ENCODE measurements at places on chromosomes 7 and 10.

DNA sequence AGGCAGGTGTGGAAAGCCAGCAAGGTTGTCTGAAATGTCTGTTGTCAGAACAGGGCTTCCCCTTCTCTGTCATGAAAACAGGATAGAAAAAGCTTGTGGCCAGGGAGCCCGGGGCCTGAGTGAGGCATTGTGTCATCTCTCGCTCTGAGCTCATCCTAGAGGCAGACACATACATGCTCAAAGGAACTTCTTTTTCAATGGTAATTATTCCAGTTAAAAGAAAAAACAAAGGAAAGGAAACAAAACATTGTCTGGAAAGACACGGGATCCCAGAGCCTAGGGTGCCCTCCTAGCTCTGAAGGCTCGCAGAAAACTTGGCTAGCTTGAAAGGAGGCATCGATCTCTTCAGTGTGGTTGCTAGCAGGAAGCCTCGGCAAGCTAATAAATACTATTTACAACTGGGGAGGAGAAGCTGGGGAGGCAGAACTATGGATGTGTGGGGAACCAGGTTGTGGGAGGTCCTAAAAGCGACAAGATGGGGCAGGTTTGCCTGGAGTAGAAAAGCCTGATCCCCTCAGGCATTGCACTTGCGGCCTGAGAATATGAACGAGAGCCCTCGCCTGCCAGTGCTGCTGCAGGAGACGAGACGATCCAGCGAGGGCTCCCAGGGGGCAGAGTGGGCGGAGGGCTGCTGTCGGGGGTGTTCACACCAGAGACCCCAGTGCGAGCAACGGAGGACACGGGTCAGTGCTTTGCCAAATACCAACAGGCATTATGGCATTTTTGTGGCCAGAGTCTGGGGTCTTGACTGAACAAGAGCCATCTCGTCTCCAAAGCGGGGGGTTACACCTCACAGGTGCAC, 32.8 kb upstream of the DGKI start:
- no peak for DNase-seq

GRCh38 chr7:128833946-128834325, 3.7 kb downstream of the FLNC start:
- no peak for DNase-seq

DNA sequence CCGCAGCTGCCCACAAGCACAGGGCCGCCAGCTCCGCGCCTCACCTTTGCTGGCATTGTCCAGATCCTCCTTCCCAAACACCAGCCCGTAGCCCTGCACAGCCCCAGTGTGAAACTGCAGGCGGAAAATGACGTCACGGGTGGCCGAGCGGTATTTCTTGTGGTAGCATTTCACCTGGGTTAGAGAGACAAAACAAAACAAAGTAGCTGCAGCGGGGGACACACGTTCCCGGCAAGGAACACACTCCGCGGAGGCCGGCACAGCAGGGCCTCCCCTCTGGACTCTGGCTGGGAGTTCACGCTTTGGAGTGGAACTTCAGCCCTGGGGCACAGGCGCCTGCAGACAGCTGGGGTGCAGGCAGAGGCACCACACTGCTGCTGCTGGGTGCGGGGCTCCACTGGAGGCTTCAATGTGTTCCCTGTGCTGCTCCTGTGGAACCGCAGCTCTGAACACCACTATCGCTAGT, 181.1 kb downstream of the TNS3 start:
- DNase-seq: no peak

GRCh38 chr7:70056363-70056762, 458.1 kb downstream of the AUTS2 start:
- DNase-seq: no peak

GRCh38 chr7:78734626-78735025, 718.8 kb downstream of the MAGI2 start:
- no peak for DNase-seq

DNA sequence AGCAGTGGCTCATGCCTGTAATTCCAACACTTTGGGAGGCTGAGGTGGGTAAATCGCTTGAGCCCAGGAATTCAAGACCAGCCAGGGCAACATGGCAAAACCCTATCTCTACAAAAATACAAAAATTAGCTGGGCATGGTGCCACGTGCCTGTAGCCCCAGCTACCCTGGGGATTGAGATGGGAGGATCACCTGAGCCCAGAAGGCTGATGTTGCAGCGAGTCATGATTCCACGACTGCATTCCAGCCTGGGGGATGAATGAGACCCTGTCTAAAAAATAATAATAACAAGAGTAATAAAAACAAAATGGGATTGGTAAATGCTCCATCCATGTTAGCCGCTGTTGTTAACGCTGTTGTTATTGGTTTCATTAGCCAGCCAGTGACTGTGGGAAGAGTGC, 1.3 kb upstream of the HKDC1 start:
- DNase-seq: no peak

- DNase-seq: no peak
Measured at GRCh38 chr10:132965411-132966057, 23.2 kb upstream of the CFAP46 start.

DNA sequence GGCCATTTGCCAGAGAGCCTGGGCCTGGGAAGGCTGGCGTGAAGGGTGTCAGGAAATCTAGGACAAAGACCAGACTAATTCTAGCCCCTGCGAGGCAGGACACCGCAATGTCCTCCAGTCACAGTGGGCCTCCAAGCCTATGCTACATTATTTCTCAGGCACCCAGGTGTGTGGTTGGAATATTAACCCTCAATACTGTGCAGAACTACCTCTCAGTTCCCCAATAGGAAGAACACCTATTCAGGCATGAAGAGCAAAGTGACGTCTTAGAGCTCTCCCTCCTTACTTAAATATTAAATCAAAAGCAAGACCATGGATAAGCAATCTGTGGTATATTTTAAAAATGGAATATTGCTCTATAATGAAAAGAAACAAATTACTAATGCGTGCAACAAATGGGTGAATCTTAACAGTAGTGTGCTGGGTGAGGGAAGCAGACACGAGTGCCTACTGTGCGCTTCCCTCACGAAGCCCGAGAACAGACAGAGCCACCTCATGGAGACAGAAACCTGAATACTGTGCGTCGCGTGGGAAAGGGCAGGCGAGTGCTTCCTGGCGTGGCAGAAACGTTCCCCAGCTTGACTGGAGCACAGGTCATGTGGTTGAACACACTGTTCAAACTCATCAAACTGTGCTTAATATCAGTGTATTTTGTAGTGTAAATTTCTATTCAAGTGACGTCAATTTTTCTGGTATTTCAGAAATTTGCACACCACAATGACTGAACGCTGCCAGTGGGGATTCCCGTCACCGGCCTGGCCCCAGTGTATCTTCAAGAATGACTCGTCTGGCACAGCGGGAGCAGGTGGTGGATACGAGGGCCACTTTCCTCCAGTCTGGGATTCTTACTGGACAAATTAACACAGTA, 15.5 kb upstream of the PTPRN2 start:
- no peak for DNase-seq

- DNase-seq: no peak
Measured at GRCh38 chr10:59627366-59628018, 82.2 kb downstream of the SLC16A9 start.

DNA sequence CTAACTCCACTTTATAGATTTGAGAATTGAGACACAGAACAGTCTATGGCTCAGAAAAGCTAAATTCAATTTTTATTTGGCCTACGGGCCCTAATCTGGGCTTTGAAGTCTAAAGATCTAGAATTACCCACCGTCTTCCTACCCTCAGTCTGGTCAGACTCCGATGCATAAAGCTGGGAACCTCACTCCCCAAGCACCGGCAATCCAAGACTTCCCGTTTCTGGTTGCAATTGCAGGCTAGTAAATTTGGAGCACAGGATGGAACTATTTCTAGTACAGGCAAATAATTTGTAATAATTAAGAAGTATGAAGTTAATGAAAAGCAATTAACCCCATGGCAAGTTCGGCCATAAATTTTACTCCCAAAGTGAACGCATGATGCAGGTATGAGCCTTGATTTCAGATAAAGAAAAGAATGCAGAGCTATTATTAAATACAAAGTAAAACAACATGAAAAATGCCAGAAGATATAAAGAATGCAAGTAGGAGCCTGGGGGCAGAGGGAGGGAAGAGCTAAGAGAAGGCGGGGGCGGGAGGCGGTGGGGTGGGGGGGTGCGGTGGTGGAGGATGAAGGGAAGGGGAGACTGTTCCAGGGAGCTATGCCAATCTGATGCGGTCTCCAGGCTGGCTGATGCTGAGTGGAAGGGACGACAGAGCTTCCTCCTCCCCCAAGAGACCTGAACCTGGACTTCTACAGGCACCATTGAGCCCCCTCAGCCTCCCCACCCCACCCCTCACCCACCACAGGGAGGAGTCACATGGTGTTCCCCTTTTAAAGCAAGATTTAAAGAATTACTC, 45.1 kb downstream of the BPGM start:
- DNase-seq: no peak

DNA sequence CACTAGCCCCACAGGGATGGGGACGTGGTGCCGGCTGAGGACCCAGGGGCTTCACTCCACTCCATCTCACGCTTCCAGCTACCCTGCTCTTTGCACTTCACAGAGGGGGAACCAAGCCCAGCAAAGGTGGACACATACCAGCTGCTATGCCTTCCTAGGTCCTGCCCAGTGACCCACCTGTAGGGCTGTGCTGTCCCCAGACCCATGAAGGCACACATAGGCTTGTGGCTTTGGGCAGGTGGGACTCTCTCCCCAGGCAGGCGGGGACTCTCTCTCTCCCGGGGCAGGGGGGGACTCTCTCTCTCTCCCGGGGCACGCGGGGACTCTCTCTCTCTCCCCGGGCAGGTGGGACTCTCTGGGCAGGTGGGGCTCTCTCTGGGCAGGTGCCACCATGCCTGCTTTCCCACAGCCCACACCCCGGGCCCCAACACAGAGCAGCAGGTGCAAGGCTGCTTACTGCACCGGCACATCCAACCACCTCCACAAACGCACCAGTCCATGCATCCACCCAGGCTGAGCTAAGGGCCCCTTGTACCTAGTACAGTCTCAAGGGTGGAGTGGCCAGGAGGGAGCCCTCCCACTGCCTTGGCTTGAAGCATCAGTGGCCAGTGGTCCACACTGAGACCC, 13.8 kb upstream of the GPR146 start:
- DNase-seq: no peak

- DNase-seq: no peak
Measured at GRCh38 chr10:71135236-71135635, 77.1 kb upstream of the UNC5B start.

DNA sequence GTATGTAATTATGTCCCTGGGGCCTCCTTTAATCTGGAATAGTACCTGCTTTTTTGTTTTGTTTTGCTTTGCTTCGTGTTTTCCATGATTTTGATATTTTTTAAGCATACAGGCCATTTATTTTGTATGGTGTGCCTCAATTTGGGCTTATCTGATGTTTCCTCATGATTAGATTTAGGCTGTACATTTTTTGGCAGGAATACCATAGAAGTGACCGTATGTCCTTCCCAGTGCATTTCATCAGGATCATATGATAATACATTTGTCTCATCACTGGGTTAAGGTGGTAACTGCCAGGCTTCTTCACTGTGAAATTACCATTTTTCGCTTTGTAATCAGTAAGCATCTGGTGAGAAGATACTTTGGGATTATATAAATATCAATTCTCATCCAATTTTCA, 117.8 kb upstream of the SAMD8 start:
- no peak for DNase-seq

DNA sequence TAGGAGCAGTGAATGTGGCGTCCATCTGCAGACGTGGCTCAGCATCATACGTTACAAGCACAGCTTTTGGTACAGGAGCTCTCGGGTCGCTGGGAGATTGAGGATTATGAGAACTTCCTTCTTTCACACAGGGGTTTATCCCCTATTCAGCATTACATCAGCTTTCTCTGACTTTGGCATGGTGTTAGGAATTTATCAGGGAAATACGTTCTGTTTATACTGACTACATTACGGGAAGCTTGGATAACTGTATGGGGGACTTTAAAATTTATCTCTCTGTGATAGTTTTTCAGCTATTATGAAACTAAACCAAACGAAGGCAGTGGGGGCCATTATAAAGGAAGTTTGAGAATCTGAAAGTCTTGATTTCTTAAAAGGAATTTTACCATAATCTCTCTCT, 110.1 kb upstream of the INSYN2A start:
- DNase-seq: no peak

DNA sequence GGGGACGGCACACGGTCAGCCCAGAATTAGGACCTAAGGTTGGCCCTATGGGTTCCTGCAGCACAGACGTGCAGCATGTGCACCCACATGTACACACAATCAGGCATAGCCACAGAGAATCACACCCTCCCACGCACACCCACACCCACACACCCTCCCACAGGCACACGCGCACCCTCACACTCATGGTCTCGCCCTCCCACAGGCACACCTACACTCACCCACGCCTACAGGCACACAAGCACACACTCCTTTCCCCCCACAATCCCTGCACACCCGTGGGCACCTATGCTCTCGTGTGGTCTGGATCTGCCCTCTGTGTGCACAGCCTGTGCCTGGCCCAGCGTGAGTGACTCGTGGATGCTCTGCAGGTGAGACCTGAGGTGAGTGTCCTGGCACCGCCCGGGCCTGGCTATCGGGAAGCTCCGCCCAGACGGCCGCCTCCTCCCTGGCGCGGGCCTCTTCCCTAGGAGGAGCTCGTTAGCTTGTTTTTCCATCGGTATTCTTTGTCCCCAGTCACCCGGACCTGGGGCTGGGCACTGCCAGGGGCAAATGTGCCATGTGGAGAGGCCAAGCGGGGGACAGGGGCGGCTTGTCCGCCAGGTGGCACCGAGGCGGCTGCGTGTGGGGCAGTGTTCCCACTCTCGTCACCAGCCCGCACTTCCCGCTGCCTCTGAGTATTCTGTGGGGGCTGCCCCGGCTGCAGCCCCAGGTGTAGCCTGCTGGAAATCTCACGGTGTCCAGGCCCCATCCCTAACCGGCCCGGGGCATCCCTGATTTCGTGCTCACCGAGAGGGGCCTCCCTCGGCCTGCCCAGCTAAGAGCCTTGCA, 110.2 kb upstream of the FAM20C start:
- no peak for DNase-seq

- no peak for DNase-seq
Measured at GRCh38 chr7:13541326-13541725, 448.1 kb downstream of the ETV1 start.

DNA sequence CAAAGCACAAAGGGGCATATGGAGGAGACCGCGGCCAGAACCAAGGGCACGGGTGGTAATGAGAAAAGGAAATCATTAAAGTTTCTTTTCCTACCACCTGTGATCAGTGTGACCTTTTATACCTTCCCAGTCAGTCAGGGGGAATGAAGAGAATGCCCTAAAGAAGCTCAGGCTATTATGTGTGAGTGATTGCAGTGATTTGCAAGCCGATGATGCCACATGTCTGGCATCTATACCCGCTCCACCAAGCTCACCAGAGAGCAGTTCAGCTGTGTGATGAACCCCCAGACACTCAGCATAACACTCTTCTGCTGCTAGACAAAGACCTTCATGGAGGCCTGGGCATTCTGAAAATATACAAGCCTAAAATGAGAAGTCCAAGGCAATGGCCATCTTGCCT, 106.2 kb upstream of the AGK start:
- DNase-seq: no peak

- DNase-seq: no peak
Measured at GRCh38 chr10:72134785-72135767, 46.7 kb upstream of the SPOCK2 start.

GRCh38 chr7:131107337-131108211, 220.1 kb upstream of the MKLN1 start:
- DNase-seq: peak; percentile 83
